ENCODE measurements at places on chromosomes 2 and 18.

DNA sequence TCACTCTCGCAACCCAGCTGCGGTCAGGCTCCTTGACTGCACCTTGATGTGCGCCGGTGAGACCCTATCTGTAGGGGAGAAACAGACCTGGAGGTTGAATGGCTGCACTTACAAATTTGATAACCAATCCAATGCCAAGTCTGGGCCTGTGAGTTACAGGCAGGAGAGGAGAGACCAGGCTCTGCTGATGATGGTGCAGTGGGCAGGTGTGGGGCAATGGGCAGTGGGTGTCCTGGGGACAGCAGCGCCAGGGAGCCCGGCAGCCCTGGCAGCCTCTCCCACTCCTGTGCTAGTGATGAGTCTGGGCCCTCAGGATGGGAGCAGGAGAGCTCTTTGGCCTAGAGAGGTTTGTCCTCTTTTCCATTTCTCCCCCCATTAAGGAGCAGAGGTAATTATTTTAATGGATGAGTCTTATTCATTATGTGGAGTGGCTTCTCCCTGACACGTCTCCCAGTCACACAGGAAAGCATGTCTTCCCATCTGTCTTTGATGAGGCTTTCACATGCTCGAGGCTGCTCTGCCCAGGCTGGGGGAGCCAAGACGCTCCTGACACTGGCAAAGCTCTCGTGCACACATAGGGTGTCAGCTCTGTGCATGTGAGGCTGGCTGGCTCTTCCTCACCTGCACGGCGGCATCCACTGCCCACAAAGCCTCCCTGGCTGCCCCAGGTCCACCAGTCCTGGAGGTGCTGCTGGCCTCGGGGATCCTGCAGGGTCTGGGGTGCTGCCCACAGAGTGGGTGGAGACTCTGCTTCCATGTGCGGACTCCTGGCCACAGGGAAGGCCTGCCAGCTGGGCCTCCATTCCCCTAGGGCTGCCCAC, 10.0 kb upstream of the ALLC start:
- peaks cover 12% of the 10 kb centered on the region for H3K4me1 ChIP-seq
- H3K36me3 ChIP-seq: no peaks in the 10 kb centered on the region
- H3K27ac ChIP-seq: no peak overlapping the region
- H3K27me3 ChIP-seq: no peaks in the 10 kb centered on the region
- H3K4me3 ChIP-seq: no peak overlapping the region

DNA sequence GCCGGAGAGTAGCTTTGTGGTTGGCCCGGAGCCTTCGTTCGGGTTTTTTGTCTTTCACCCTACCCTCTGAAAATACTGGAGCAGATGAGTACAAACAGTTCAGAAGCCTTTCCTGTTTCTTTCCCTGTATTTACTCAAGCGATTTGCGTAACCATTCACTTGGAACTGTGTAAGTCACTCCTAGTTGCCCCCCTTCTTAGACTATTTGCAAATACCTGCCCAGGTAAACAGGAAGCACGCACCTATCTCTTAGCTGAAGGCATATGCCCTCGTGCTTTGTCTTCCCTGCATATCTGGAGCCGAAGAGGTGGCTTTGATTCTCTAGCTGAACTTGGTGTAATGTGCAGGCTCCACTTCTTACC, 1.4 kb downstream of the KCNS3 start:
- peak overlapping the region; percentile 64 for H3K4me3 ChIP-seq
- H3K4me1 ChIP-seq: peaks cover 18% of the 10 kb centered on the region
- peaks cover 5% of the 10 kb centered on the region for H3K27me3 ChIP-seq
- peak overlapping the region; percentile 89 for H3K27ac ChIP-seq
- no peaks in the 10 kb centered on the region for H3K36me3 ChIP-seq
- no peak for DNase-seq

DNA sequence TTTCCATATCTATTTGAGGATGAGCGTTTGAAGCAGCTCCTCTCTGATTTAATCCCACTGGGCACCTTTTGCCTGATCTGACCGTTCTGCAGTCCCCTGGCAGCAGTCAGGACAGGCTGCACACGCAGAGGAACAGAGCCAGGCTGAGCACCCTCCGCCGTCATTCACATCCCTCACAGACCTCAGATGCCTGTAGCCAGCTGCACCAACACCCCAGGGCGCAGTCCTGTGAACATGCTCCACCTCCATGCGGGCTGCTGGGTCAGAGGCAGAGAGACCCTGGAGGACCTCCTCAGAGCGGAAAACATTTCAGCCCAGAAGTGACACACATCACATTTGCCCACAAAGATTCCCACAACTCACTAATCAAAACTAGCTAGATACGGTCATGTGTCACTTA, 146.1 kb downstream of the SEPTIN10 start:
- no peak overlapping the region for H3K4me3 ChIP-seq
- no peaks in the 10 kb centered on the region for H3K36me3 ChIP-seq
- no peak overlapping the region for H3K27ac ChIP-seq
- H3K4me1 ChIP-seq: no peaks in the 10 kb centered on the region

DNA sequence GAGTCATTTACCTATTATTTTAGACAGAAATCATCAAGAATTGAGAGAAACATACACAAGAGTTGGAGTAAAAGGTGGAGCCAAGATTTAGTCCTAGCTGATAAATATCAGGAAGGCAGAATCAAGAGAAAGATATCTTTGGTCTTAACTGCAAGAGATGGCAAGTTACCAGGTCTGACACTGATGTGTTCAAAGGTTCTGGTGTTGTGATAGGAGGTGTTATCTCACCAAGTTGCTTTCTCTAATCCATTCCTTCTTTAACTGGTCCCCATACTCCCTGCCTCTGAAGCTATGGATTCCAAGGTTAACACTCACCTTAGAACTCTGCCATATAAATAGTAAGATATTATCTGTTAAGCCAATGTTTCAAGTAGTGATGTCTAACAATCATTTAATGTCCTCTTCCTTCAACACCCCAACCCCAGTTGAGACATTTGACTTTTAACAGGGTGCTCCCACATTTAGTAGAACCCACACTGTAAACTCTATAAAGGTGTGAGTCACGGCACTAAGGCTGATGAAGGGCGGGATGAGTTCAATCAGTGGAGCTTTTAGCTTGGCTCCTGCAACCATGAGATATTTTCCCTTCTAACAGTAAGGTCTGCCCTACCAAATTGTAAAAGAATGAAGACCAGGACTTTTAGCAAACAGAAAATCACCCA, 333.7 kb downstream of the RND3 start:
- no peaks in the 10 kb centered on the region for H3K4me1 ChIP-seq
- H3K27ac ChIP-seq: no peak overlapping the region
- DNase-seq: no peak
- no peak overlapping the region for H3K4me3 ChIP-seq
- H3K27me3 ChIP-seq: no peaks in the 10 kb centered on the region

GRCh38 chr2:131039908-131040660, 53.2 kb downstream of the FAM168B start:
- H3K36me3 ChIP-seq: no peaks in the 10 kb centered on the region
- DNase-seq: peak; percentile 86
- no peak overlapping the region for H3K27ac ChIP-seq
- peaks cover 6% of the 10 kb centered on the region for H3K4me1 ChIP-seq

- DNase-seq: peak; percentile 92
- no peak overlapping the region for H3K27ac ChIP-seq
- peaks cover 10% of the 10 kb centered on the region for H3K4me1 ChIP-seq
- H3K27me3 ChIP-seq: no peaks in the 10 kb centered on the region
Observed at GRCh38 chr2:231648579-231649174, 56.0 kb downstream of the TEX44 start.

DNA sequence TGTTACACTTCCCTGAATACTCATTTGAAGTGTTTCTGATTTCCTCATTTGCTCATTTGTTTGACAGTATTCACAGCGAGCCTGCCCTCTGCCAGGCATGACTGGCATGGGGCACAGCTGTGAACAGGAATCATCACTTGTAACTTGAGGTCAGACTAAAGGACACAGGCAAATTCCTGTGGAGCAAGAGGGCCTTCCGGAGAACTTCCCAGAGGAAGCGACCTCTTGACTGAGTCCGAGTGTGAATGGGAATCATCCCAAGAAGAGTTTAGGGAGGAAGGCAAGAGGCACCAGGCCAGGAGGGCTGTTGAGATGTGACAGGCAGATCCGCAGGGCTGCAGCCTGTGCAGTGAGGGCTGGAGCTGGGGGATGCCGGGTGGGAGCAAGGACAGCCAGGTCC, 45.4 kb downstream of the LIMS1 start:
- H3K4me1 ChIP-seq: peaks cover 44% of the 10 kb centered on the region
- H3K27me3 ChIP-seq: no peaks in the 10 kb centered on the region
- H3K27ac ChIP-seq: no peak overlapping the region
- H3K36me3 ChIP-seq: no peaks in the 10 kb centered on the region

DNA sequence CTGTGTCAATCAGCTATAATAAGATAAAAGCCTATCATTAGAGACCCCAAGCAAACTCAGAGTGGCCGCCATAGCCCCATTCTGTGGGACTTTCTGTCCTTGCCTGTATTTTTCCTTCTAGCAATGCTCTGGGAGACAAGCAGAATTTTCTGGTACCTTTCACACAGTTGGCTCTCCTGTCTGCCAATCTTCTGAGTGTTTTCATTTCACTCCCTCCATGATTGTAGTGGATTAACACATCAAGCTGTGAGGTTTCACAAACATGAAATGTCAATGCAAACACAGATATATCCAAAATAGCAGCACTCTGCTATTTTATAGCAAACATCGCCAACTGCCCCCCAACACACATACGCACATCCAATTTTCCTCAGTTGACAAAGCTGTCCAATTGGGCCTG, 64.9 kb downstream of the C1D start:
- H3K27me3 ChIP-seq: no peaks in the 10 kb centered on the region
- H3K4me1 ChIP-seq: no peaks in the 10 kb centered on the region
- H3K36me3 ChIP-seq: no peaks in the 10 kb centered on the region
- no peak for DNase-seq

DNA sequence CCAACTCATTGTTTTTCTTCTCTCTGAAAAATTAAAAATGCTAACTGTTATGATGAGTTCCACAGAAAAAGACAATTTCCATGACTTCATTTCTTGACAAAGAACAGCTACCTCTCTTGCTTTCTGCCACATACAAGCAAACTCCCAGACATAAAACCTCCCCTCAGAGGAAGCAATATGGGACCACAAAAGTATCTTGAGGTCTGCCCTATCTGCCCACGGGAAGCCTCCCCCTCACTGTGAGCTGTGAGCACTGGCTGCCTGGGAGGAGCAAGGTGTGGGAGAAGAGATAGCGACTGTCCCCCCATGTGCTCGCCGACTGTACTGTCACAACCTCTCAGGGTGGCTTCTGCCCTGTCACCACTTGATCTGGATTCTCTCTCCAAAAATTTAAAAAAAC, 69.7 kb upstream of the NRP2 start:
- no peak for DNase-seq
- H3K4me1 ChIP-seq: no peaks in the 10 kb centered on the region
- H3K4me3 ChIP-seq: no peak overlapping the region
- no peak overlapping the region for H3K27ac ChIP-seq
- H3K27me3 ChIP-seq: no peaks in the 10 kb centered on the region

- no peak overlapping the region for H3K4me3 ChIP-seq
- DNase-seq: peak; percentile 84
- no peaks in the 10 kb centered on the region for H3K27me3 ChIP-seq
- no peaks in the 10 kb centered on the region for H3K4me1 ChIP-seq
- H3K27ac ChIP-seq: peak overlapping the region; percentile 66
- no peaks in the 10 kb centered on the region for H3K36me3 ChIP-seq
Observed at GRCh38 chr2:239465017-239466001, 64.5 kb upstream of the HDAC4 start.

GRCh38 chr2:232439758-232440135, 16.2 kb upstream of the ALPI start:
- no peak overlapping the region for H3K4me3 ChIP-seq
- H3K27ac ChIP-seq: no peak overlapping the region
- peak; percentile 11 for DNase-seq

DNA sequence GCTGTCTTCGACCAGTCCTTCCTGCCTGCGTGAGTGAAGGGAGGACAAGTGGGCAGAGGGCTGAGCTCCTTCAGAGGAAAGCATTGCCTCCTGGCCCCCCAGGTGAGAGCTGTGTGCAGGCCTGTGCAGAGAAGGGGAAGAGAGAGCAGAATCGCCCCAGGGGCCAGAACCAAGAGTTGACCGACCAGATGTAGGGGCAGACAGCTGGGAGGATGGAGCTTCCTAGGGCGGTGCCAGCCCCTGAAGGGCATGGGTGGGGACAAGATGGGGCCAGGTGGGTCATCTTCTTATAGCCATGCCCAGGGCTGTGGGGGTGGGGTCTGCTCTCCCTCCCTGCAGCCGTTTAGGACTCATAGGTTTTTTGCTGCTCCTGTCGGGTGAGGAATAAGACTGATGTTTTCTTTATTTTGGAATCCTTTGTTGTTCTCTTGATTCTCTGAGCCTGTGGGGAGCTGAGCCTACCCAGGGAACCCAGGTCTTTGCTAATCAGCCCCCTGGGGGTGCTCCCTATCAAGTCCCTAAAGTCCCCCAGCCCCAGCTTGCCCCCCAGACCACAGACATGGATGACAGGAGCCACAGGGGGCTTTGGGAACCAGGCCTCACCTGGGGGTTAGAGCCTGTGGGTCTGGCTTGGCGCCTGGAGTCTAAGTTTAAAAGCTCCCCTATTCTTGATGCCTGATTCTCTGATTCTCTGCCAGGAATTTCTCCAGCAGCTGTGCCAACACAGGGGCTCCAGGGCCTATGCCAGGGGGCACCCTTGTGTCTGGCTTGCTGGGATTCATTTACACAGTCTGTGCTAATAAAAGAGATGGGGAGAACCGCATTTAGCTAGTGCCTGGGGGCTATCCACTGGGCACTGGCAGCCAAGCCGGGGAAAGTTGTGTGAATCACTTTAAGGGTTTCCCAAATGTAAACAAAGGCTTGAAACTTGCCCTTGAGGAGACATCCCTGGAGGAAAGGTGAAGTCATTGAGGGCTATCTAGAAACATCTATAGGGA, 9.3 kb upstream of the EFHD1 start:
- no peak for DNase-seq
- no peaks in the 10 kb centered on the region for H3K36me3 ChIP-seq
- H3K4me1 ChIP-seq: no peaks in the 10 kb centered on the region
- H3K27me3 ChIP-seq: no peaks in the 10 kb centered on the region
- H3K4me3 ChIP-seq: no peak overlapping the region

DNA sequence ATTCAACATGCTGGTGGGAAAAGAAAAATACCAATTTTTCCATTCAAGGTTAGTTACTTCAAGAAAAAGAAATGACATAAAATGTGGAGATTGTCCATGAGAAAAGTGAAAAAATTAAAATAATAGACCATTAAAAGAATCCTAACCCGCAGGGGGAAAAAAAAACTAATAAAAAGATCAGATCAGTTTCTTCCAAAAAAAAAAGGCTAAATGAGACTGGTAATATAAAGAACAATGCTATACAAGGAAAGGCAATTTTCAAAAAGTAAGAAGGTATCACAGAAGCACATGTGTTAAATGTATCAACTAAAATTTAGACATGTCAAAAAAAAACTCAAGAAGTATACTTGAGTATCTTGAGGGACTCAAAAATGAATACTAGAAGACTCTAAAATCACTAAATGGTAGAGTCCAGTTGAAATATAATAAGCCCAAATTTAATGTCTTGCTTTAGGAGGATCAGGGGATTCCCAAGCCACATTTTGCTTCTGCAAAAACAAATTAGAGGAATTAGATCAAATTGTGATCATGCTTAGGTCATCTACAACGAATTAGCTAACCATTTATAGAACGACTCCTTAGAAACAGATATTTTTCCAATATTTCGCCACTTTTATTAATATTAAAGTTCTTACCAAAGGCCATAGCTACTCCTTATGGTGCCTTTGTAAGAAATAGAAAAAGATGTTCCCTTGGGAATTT, 35.8 kb upstream of the GLS start:
- no peak overlapping the region for H3K4me3 ChIP-seq
- no peaks in the 10 kb centered on the region for H3K4me1 ChIP-seq
- no peaks in the 10 kb centered on the region for H3K27me3 ChIP-seq

GRCh38 chr2:45874344-45874743, 222.9 kb downstream of the PRKCE start:
- peak overlapping the region; percentile 47 for H3K27ac ChIP-seq
- no peaks in the 10 kb centered on the region for H3K36me3 ChIP-seq
- DNase-seq: peak; percentile 48
- H3K4me3 ChIP-seq: no peak overlapping the region
- no peaks in the 10 kb centered on the region for H3K27me3 ChIP-seq
